ENCODE measurements at places on chromosomes 6 and 20. TPM values are rescaled to one million over a fixed set of nuclear protein-coding genes. Genes with fewer than 3 reads are reported as not detected.
A peak's percentile ranks its signal among the peaks of the same experiment; 100 is the strongest.

GPR6 gene
- polyA plus RNA-seq: not detected

MAS1 gene
- 0.02 TPM for polyA plus RNA-seq

RBPJL gene
- not detected for polyA plus RNA-seq

DNA sequence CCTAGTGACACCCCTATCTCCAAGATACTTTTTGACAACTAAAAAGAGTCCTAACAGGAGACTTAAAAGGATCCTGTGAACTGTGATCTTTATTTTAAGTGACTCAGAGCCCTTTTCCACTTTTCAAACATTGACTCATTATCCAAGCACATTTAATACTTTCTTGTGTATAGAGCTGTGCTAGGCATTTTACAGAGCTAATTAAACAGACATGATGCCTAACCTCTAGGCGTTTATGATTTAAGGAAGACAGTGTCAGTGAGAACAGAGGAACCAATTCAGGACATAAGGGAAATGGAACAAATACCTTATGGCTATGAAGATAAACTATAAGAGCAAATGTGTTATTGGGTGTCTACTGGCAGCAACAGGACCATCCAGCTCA is 282.6 kb downstream of the TPBG start:
- no peak for DNase-seq

MOXD1 gene
- 220 TPM for polyA plus RNA-seq

DNA sequence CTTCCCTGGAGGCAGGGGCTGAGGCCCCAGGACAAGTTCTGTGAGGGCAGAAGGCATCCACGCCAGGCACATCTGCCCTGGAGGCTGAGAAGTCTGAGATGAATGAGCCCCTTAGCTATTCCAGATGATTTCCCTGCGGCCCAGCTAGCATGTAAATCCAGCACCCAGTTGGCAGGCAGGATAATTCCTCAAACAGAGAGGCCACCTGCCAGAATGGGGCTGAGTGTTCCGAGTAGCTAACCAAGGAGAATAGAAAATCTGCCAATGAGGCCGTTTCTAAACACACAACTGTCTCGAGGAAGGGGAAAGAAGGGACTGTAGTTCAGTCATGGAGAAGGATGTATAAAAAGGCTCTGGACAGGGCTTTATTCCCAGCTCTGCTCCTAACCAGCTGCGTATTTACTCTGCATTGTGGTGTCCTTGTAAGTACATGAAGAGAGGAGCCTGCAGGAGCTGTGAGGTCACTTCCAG is 211.4 kb upstream of the CDYL start:
- DNase-seq: no peak

- no peak for DNase-seq
Measured at GRCh38 chr6:119163006-119163405, 84.5 kb upstream of the FAM184A start.

- no peak for DNase-seq
Measured at GRCh38 chr6:64376394-64376793, 740.8 kb downstream of the PHF3 start.

DNA sequence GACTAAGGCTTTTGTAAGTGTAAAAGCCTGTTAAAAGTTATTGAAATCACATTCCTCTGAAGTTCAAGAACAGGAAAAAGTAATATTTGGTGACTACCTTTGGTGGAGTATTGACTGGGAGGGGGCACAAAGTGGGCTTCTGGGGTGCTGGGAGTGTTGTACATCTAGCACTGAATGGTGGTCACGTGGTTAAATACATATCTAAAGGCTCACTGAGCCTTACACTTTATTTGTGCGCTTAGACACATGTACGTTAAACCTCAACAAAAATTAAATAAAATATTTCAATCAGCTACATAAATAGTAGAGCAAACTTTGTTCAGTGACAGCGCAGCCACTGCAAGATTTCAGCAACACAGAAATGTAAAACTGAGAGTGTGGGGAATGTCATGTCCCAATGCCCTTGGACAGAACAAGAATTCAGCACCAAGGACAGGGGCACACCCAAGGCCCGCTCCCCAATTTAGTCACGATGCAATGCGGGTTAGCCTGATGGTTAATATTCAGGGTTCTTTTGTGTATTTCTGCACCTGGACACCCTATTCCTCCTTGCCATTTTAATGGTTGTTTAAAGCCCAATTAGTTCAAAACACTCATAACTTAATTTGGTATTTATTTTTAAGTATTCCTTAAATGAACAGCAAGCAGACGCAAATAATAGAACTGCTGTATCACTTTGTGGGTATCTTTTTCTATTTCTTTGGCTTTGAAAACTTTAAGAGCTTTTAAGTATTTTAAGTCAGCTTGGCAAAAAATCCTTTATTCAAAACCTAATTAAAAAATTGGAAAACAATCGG is 37.4 kb downstream of the ANGPT4 start:
- DNase-seq: peak; percentile 60

DNA sequence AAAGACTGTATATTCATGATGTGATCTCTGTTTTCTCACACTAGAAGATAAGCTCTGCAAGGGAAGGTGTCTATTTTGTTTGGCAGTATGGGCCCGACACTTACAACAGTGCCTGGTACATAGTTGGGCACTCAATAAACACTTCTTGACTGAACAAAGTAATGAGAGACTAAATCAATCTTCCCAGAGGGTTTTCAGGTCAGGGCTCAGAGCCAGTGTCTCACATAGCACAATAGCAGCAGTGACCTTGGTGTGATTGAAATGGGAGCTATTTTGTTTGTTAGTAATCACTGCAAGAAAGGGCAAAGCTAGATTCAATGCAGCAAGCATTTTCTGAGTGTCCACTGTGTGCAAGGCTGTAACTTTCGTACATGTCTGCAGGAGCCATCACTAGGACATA is 26.4 kb upstream of the GCM1 start:
- no peak for DNase-seq

GNRH2 gene
- 0.34 TPM for polyA plus RNA-seq
